ENCODE measurements at places on chromosomes 13 and 19.

DNA sequence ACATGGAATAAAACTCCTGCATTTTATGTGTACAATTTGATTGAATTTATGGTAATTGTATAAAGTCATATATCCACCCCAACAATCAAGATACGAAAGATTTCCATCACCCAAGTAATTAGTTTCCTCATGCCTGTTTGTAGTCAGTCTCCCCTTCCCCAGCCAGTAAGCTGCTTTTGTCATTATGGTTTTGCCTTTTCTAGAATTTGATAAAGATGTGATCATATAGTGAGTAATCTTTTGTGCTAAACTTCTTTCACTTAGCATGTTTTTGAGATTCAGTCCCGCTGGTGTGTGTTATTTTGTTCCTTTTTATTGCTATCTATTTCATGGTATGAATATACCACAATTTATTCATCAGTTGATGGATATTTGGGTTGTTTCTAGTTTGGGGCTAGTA lies 16.0 kb downstream of the ITM2B start:
- no peak for DNase-seq

GRCh38 chr13:106110241-106110855 lies 425.1 kb downstream of the EFNB2 start:
- no peak for DNase-seq

DNA sequence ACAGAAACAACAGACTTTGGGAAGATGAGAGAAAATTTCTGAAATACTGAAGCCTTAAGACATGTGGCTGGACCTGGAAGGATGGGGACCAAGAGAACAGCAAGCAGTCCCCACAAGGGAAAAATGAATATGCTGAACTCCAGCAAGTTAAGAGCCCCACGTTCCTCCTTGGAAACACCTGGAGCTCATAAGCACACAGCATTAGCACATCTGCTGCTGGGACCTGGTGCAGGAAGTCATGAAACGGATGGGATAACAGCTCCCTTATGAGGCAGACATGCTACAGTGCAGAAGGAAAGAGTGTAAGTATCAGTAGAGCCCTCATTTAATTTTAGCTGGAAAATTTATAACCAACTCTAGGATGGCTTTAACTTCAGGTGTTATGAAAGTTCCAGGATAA lies 67.3 kb downstream of the SLC15A1 start:
- DNase-seq: no peak

- DNase-seq: no peak
Observed at GRCh38 chr13:108494991-108495645, 134.3 kb upstream of the MYO16 start.

DNA sequence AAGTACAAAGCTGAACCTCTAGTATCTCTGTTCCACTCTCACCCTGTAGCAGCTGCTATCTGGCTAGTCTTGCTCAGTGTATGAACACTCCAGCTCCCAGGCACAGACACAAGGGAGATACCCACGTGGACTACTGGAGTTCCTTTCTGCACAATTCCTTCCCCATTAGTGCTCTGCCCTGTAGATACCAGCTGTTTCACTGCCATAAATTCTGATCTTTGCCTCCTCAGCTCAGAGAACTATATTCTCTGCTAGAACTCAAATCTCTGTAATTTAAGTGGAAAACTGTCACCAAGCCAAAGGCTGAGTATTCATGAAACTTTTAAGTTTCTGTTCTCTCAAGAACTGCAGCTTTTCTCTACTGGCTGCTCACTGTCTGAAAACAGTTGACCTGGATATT lies 273.7 kb downstream of the DIAPH3 start:
- no peak for DNase-seq

DNA sequence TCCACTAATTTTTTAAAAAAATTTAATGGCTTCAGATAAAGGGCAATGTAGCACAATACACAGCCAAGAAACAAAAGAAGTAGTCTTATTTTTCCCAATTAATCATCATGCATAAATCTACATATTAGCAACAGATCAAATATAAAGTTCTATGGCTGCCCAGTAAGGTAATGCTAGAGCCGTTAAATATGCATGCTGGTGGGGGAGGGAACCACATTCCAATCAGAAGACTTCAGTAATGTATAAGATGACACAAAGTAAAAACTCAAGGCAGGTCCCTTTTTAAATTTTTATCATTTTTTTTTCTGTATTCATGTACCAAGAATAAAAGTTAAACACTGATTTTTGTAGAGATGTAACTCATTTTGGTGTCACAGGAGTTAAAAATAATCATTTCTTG lies 62.0 kb downstream of the MPHOSPH8 start:
- no peak for DNase-seq

DNA sequence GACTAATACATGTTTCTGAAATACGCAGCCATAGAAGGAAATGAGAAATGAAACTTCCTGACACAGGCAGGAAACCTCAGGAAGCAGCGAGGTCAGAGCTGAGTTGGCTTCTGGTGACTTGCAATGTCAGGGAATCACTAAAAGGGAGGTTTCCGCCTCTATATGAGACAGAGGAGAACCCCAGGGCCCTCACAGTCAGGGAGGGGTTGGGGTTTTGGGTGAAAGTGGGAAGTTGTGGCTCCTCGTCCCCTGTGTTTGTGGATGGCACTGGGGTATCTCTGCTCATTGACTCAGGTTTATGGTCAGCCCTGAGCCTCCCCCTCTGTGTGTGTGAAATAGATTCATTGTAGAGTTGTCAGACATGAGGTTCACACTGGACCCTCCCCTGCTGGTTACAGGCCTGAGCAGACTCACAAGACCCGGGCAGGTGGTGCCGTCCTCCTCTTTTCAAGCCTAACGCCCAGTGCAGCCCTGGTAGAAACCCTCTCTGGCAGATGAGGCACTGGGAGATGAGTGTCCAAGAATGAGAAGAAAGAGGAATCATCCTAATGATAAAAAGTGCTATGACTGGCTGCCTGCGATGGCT lies 5.5 kb upstream of the LILRA6 start:
- no peak for DNase-seq

DNA sequence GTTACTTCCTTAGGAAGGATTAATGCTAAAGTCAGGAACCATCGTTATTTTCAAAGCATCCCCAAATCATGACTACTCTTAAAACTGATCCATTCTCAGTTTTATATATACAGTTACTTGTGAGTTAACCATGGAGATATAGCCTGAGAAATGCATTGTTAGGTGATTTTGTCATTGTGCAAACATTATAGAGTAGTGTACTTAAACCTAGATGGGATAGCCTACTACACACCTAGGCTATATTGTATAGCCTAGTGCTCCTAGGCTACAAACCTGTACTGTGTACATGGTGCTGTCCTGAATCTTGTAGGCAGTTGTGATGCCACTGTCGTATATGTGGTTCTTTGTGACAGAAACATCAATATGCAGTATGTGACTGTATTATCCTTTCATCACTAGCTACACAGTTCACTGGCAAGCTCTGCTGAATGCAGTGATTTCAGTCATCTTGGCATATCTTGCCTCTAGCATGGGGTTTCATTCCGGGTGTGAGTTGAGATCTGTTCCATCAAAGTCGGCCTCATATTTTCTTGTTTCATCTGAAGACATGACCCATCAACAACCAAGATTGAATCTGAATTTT lies 45.3 kb downstream of the CDK8 start:
- DNase-seq: no peak

DNA sequence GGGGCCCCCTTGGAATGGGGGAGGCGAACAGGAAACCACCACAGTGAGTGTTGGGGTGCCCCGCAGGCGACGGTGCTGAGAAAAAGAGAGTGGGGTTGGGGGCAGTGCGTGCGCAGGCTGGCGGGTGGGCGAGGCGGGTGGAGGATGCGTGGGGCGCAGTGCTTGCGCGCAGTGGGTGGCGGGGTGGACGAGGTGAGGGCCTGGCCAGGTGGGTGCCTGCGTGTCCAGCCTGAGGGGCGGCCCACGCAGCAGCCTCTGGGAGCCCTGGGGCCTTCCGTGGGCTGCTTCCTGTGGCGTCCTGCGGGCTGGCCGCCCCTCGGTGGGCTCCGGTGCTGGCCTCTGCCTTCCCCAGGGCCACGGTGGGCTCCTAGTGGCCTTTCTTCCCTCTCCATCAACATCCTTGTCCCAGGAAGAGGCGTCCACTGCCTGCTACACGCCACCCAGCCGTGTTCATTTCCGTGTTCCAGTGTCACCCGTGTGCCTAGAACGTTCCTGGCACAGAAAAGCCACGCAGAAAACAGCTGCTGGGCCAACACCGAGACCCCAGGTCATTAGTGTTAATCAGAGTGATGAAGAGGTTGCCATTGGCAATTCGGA lies 7.1 kb downstream of the ATP11A start:
- no peak for DNase-seq

GRCh38 chr13:41199526-41199925 lies 5.2 kb upstream of the KBTBD7 start:
- DNase-seq: no peak

- no peak for DNase-seq
Observed at GRCh38 chr19:49362048-49362928, at the start of gene TEAD2. TEAD2 (minus strand) TSS chr19:49362416; CDS start chr19:49360075, 2,341 bp downstream.

- no peak for DNase-seq
Observed at GRCh38 chr13:99813336-99814095, 158.1 kb downstream of the ZIC5 start.

- no peak for DNase-seq
Observed at GRCh38 chr19:35476149-35476548, 14.1 kb downstream of the KRTDAP start.

DNA sequence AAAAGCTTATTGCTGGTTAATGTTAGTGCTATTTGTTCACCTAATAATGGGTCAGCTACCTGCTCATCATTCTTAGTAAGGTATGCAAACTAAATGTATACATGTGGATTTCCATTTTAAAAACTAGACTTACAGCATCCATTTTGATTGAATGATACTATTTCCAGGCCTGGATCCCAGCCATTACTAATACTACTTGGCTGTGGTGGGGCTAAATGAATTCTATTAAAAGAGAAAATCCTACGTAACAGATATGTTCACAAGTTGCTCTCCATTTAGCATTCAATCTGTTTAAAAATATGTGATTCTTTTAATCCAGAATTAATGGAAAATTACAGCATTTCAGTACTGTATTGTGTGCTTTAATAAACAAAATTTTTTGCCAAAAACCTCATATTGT lies 169.4 kb upstream of the MIR17HG start:
- DNase-seq: no peak

DNA sequence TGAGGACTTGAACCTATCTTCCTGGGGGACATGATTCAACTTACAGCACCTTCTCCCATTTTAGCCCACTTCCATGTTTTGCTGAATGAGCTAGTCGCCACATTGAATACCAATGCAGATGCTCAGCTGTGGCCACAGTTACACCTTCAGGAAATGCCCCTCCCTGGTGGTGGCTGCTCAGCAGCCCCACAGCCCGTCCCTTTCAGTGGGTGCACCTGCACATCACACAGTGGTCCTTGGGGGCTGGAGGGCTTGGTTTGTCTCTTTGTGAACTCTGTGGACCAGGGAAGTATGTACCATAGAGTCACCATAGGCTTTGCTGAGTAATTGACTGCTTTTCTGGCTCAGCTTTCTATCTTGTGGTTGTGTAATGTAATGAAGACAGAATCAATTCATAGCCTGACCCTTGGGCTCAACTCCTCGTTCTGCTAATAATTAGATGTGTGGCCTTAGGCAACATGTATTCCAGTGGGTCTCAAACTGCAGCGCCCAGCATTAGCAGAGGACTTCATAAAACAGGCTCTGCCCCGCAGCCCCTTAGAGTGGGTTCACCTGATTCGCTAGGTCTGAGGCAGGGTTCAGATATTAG lies 48.1 kb upstream of the FARP1 start:
- DNase-seq: no peak

GRCh38 chr13:85543144-85543543 lies 256.1 kb downstream of the SLITRK6 start:
- DNase-seq: no peak

DNA sequence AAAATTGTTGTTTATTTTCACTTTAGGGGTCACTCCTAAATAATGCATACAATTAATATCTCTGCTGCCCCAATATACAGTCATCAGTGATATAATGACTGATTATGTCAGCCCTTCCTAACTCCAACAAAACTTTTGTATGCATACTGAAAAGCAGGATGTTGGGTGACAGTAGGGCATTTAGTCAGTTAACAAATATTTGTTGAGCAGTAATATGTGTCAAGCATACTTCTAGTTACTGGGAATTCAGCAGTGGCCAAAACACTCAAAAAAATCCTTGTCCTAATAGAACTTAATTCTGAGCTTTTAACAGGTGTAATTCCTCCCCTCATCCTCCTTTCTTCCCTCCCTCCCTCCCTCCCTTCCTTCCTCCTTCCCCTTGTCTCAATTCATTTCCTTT lies 560.7 kb upstream of the KLHL1 start:
- DNase-seq: no peak

GRCh38 chr13:34750078-34750931 lies 191.8 kb upstream of the NBEA start:
- DNase-seq: no peak

- no peak for DNase-seq
Observed at GRCh38 chr19:28023064-28023463, 1189.9 kb downstream of the UQCRFS1 start.

GRCh38 chr19:16084067-16084685 lies 7.9 kb downstream of the TPM4 start:
- DNase-seq: no peak

DNA sequence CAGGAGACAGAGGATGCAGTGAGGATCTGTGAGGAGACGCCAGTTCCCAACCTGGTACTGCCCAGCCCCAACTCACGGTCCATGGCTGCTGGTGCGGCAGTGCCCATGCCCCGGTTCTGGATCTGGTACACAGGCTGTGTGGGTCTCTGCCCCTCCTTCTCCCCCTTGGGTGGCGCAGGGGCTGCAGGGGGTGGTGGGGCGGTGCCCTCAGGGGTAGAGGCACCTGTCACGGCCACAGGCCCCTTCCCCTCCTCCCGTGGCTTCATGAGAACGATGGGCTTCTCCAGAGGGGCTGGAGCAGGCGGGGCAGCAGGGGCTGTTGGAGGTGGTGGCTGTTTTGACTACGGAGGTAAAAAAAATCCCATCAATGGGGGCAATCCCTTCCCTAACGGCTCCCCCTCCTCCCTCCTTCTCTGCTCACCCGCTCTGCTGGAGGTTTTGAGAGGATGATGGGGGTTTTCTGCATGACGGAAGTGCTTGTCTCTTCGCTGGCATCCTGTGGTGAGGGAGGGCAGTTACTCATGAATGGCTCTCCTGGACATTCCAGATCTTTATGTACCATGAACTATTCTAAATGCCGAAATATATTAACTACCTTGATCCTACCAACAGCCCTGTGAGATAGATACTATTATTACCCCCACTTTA lies 7.1 kb downstream of the SMG9 start:
- no peak for DNase-seq

DNA sequence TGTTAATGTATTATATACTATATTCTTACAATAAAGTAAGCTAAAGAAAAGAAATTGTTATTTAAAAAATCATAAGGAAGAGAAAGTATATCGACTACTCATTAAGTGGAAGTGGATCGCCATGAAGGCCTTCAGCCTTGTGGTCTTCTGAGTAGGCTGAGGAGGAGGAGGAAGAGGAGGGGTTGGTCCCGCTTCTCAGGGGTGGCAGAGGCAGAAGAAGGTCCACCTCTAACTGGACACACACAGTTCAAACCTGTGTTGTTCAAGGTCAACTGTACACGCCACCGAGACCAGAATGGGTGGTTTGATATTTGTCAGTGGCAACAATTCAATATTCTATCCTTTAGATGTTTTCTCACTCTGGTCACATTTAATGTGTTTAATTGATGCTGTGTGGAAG lies 67.2 kb downstream of the ALOX5AP start:
- DNase-seq: no peak

Data from activated gamma-delta T cell treated with Interleukin-2 at 50 U/mL for 16 hours (primary cell).